ENCODE measurements at places on chromosomes 7 and 10.
A peak's percentile ranks its signal among the peaks of the same experiment; 100 is the strongest.

GRCh38 chr7:19121977-19122588 is 4.6 kb upstream of the TWIST1 start:
- DNase-seq: peak; percentile 54

- no peak for DNase-seq
Measured at GRCh38 chr7:42248579-42248978, 11.6 kb upstream of the GLI3 start.

- DNase-seq: peak; percentile 51
Measured at GRCh38 chr7:157612664-157613561, 276.1 kb downstream of the DNAJB6 start.

- DNase-seq: no peak
Measured at GRCh38 chr7:130356876-130357611, 12.4 kb downstream of the CPA5 start.

DNA sequence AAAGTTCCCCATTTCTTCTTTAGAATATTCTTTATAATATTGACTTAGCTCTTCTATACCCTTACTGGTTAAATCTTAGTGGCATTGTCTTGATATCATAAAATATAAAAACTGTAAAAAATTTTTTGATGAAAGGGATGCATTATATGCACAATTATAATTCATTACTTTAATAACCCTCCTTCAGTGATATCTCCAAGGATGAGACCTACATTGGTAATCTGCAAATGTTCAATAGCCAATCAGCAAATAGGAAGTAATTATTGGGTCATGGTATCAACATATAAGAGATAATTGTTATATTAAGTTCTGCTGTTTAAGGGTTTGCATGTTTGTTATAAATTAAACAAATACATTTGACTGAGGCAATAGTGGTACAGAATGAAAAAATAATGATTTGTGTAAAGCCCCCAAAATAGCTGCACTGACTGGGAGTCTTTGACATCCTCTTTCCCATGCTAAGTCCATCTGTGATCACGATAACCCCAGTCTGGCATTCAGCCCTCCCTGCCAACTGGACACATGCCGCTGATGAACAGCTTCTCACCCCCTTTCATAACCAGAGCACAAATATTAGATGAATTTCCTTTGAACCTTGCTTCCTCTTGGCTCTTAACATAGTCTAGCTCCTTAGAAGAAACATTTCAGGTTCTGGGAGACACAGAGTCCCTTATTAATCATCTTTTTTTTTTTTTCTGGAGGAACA is 169.5 kb downstream of the CPED1 start:
- DNase-seq: no peak

DNA sequence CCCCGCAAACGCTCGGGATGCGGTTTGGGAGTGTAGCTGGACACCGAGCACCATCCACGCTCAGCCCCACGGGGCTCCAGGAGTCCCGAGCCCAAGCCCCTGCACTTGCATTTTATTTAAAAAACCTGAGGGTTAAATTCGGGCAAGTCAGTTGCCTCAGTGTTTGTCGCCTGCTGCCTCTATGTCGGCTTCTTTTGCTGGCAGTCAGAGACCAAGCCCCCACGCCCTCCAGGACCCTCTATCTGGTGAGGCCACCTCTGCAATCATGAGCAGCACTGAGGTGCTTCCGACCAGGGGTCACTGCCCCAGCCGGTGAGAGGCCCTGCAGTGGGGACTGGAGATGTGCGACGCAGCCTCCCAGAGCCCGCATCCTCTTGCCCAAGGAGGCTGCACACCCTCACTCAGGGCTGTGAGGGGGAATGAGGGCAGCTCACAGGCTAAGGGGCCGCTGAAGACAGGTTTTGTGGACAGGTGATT is 13.3 kb upstream of the ZNF273 start:
- DNase-seq: no peak

GRCh38 chr7:138338361-138338760 is 121.7 kb upstream of the TRIM24 start:
- no peak for DNase-seq

DNA sequence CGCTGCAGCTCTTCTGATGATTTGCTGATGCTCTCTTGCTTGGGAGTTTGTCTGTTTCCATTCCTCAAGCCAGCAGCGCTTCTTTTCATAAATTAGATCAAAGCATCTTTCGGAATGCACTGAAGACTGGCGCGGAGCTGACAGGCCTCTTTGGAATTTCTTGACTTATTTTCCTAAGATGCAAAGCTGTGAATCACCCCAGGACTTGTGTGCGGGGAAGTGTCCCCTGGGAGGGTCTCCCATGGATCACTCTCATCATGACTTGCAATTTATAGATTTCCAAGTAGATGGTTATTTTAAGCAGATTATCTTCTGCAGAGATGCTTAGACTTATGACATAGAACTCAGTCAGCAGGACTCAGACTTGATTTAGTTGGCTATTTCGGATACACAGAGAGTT is 467.2 kb downstream of the TCERG1L start:
- no peak for DNase-seq

GRCh38 chr10:1150638-1150955 is 94.4 kb downstream of the WDR37 start:
- no peak for DNase-seq

GRCh38 chr10:93065675-93066543 is 5.3 kb downstream of the CYP26C1 start:
- DNase-seq: no peak

DNA sequence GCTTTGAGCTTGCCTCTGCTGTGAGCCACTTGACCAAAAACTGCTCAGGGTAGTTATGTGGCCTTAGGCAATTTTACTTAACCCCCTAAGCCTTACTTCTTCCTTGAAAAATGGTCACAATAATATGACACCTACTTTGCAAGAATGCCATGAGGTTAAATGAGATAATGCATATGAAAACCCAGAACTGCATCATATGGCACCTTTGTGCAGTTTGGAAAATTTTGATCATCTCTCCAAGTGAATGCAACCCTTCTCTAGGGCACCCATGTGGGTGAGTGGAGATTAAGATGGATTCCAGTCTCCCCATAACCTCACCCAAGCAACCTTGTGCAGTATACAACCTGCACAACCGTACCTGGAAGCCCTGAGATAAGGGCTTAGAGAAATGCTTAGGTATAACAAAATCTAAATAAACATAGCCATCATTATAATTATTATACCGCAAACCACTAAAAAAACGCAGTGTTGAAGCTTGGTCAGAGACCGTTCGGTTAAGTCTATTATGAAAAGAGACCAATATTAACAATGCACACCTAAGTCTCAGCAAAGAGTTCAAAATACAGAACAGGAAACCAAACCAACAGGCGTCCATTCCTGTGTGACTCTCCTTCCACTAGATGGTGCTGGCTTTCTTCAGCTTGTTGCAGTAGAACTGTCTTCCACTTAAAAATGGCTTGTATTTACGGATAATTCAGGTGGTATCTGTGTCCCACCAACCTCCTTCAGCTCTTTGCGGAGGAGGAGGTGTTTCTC is 21.0 kb upstream of the ASB15 start:
- peak; percentile 24 for DNase-seq

DNA sequence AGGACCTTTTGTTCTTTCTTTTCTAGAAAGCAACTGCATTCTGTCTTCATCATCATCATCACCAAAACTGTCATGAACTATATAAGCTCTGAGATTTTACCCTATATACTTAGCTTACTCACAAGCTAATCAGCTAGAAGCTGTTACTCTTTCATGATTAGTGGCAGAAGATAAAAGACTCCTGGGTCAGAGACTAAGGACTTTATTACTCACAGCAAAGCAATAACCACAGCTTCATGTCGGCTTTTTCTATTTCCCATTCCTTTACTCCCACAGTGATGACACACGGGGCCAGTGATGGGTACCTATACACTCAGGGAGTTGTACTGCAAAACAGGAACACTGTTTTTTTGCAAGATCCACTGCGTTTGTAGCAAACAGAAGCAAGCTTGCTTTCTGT is 8.4 kb upstream of the C10orf88 start:
- peak; percentile 12 for DNase-seq

DNA sequence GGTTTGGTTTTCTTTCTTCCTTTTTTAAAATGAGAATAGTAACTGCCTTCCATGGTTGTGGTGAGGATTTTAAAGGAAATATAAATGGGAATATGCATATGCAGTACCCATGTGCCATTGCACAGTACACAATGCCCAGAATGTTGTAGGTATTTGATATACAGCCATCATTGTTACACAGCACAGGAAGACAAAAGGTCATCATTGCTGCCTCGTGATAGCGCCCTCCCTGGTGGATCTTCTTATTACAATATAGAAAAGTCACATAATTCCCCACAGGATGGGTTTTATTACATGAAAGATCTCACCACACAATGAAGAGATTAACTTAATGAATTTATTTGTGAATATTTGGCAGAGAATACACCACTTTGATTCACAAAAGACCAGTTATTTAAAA is 76.5 kb downstream of the PPP1R17 start:
- DNase-seq: no peak

GRCh38 chr7:150994141-150994837 is 3.5 kb downstream of the NOS3 start:
- peak; percentile 44 for DNase-seq

GRCh38 chr10:65805993-65806392 is 1119.8 kb upstream of the LRRTM3 start:
- DNase-seq: no peak

GRCh38 chr10:79230850-79231249 is 116.4 kb upstream of the PPIF start:
- DNase-seq: no peak

DNA sequence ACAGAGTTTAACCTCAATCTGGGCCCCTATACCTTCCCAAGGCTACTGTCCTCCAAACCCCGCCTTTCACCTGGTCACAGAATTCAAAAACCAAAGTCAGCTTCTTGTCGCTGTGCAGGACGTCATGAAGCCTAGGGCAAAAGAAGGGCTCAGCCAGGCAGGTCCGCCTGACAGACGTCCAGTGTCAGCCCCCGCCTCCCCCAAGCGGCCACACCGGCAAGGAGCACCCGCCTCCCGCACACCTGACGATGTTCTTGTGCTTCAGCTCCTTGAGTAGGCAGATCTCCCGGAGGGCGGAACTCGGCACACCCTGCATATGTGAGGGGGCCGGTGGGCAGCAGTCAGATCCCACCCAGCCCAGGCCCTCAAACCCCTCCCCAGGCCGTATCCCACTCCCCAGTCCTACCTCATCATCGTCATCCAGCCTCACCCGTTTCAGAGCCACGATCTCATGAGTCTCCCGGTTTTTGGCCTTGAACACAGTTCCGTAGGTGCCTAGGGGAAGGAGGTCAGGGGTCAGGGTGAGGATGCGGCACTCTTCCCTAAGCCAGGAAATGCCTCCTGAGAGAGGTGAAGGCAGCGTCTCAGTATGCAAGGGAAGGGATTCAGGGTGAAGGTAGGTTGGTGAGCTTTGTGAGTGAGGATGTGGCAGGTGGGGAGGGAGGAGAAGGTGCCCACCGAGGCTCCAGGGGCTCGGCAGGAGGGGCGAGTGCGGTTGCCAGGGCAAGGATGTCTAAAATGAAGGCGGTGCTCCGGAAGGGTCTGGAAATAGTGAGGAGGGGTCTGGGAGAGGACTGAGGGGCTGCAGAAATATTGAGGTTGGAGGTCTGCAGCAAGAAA is 811 bp downstream of the CDK5 start:
- no peak for DNase-seq

- no peak for DNase-seq
Measured at GRCh38 chr7:135285547-135286233, 52.1 kb downstream of the STRA8 start.

GRCh38 chr10:70477661-70478162 is 855 bp upstream of the PALD1 start:
- DNase-seq: peak; percentile 59

DNA sequence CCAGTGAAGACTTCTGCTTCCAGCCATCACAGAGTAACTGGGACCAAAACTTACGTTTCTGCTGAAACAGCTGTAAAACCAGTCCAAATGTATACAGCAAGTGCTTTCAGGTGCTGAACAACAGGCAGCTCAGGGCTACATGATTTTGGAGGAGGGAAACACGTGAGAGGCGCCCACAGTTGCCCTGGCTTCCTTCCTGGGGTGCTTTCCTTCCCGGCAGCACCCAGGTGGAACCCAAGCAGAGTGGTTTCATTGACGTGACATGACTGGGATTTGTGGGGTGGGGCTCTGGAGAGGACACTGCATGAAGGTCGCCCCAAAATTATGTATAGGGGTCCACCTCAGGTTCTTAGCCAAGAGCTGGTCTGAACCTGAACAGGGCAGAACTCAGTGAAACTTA is 34.2 kb downstream of the IL2RA start:
- DNase-seq: no peak

DNA sequence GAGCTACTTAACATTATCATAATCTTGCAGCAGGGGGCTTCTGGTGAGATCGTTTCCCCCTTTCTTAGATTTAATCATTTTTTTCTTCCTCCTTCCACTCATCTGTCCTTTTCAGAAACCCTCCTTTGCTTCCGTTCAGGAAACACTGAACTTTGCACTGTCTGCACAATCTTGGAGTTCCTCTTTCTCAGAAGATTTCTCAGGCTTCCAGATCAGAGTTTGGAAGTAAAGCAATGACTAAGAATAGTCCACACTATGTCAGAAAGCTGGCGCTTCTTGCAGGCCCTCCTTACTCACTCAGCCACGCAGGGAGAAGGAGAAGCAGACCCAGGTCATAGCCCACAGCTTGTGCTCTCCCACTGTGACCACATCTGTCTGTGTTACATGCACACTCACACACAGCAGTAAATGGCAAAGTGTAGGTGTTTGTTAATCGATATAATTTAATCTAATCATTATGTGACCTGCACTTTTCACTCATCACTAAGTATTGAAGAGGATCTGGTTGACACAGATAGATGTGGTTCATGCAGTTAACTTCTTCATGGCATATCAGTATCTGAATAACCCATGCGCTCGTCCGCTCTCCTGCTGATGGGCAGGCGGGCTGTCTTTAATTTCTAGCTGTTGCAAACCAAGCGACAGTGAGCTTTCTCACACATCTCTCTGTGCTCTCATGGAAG is 30.2 kb downstream of the ALOX5 start:
- DNase-seq: peak; percentile 96

- no peak for DNase-seq
Measured at GRCh38 chr7:159032322-159032721, 112.3 kb downstream of the VIPR2 start.

- no peak for DNase-seq
Measured at GRCh38 chr10:66321723-66322665, 603.8 kb upstream of the LRRTM3 start.

DNA sequence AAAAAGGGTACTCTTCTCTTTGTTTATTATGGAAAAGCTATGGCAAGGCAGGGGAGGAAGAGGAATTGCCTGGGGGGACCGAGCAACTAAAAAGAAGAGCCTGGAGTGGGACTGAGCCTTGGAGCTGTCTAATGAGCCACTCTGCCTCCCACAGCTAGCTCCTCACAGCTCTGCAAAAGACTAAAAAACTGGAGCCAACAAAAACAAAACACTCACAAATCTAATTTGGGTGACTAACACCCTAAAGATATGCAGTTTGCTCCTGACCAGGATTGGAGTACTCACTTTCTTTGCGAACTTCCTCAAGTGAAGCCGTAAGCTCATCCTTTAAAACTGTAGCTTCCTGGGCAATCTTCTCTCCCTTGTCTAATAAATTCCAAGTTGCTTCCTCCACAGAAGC is 89.4 kb downstream of the CTNNA3 start:
- no peak for DNase-seq

GRCh38 chr10:22458272-22459038 is 113.2 kb downstream of the SPAG6 start:
- no peak for DNase-seq

Data from suppressor macrophage treated with lipopolysaccharide for 1 hour (primary cell).